ENCODE measurements at places on chromosomes 2 and 18.

DNA sequence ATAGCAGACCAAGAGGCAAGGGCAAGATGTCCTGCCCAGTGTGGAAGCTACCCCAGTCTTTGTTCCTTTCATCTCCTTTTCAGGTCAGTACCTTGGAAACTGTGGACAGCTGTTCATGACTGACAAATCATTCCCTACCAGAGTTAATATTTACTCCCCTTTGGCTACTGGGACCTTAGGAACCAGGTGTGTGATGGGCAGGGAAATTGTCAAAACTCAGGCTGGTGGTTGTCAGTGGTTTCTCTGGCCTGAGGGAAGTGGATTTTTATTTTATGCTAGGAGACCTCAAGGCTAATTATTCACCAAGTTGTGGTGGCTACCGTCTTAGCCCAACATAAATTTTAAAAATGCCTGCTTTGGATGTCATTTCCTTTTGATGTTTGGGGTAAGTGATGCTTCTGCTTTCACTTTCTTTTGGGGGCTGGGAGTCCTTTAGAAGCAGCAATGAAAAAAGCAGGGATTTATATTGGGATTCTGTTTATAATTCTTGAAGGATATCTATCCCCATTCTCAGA, 119.3 kb downstream of the SETBP1 start:
- DNase-seq = no peak

DNA sequence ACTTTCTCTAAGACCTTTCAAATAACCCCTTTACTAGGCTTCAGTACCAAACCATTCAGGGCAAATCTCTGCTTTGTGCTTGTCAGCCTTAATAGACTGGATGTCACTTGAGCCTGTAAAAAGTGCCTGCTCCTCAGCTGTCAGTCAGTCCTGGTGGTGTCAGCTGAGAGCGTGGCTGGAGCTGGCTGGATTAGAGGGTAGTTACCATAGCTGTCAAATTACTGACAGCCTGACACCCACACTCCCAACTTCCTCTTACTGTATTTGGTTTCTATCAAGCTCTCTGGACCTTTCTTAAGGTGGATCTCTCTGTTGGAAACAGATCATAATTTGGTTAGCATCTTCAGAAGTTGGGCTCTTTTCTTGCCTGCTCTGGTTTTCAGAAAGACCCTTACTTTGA, 371.4 kb upstream of the ATP5MC3 start:
- no peak for DNase-seq

DNA sequence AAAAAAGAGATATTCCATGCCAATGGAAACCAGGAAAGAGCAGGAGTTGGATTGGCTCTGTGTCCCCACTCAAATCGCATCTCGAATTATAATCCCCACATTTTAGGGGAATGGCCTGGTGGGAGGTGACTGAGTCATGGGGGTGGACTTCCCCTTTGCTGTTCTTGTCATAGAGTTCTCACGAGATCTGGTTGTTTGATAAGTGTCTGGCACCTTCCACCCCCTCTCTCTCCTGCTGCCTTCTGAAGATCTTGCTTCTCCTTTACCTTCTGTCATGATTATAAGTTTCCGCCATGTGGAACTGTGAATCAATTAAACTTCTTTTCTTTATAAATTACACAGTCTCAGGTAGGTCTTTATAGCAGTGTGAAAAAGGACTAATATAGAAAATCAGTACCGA, 355.6 kb downstream of the NBAS start:
- no peak for DNase-seq

- DNase-seq = no peak
Observed at GRCh38 chr18:9716780-9717563, 8.9 kb downstream of the RAB31 start.

DNA sequence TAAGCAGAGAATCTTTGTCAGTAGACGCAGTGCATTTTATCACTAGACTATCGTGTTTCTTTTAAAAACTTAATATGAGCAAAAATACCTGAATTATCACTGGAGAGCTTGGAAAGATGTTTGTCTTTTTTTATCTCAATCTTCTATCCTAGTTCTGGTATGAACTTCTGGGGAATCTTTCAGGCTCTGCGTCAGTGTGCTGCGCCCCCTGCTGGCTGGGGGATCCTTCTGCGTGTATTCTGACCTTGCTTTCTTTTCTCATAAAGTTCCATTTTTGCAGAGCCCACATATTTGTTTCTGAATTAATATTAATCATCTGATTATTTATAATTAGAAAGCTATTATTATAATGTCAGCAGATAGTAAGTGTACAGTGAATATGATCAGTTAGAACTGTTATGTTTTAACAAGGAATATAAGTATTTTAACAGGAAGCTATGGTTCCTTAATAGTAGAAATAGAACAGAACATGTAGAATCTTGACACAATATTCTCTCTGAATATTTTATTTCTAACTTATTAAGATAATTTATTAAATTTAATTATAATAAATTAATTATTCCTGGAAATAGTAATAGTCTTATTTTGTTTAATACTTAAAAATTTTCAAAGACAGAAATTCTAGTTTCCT, 945.0 kb upstream of the CRIM1 start:
- DNase-seq = no peak

DNA sequence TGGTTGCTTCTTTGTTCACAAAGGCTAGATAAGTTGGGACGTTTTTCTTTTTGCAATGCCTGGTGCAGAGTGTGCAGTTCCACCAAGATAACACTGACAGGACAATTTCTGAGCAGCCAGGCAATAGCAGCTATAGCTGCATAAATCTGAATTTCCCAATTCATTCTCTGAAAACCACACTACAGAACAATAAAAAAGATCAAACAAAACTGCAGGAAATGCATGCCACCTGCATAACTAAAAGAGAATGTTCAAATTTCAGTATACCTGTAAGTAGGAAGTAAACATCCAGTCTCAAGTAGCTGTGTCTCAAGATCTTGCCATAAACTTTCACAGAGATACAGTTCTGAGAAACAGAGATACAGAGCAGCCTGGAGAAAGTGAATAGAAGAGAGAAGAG, 5.3 kb upstream of the KCTD18 start:
- DNase-seq = no peak

DNA sequence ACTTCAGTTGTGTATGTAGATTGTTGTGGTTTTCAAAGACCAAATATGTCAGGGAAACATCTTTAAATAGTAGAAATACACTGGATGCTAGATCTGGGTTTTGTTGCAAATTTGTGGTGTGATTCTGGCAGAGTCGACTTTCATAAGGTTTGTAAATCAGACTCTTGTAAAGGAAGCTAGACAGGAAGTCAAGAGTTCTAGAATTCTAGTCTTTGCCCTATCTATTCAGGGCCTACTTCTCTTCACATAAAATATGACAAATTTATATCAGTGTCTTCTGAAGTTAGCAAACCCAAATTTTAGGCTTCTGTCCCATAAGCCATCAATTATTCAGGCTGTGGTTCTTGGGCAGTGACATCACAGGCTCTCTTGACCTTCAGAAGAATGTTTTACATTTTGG, 1579.2 kb upstream of the PIK3C3 start:
- no peak for DNase-seq

DNA sequence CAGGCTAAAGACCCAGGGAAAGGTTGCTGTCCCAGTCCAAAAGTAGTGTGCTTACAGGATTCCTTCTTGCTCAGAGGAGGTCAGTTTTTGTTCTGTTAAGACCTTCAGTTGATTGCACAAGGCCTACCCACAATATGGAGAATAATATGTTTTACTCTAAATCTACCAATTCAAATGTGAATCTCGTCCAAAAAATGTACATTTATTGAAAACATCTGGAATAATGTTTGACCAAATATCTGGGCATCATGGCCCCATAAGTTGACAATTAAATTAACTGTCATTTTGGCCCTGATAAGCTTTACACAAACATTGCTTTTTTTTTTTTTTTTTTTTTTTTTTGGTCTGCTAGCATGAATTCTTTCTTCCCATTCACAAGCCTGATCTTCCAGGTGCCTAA, 109.8 kb downstream of the CCDC178 start:
- DNase-seq = no peak

- DNase-seq = no peak
Observed at GRCh38 chr2:95023222-95023597, 2.3 kb upstream of the MAL start.

DNA sequence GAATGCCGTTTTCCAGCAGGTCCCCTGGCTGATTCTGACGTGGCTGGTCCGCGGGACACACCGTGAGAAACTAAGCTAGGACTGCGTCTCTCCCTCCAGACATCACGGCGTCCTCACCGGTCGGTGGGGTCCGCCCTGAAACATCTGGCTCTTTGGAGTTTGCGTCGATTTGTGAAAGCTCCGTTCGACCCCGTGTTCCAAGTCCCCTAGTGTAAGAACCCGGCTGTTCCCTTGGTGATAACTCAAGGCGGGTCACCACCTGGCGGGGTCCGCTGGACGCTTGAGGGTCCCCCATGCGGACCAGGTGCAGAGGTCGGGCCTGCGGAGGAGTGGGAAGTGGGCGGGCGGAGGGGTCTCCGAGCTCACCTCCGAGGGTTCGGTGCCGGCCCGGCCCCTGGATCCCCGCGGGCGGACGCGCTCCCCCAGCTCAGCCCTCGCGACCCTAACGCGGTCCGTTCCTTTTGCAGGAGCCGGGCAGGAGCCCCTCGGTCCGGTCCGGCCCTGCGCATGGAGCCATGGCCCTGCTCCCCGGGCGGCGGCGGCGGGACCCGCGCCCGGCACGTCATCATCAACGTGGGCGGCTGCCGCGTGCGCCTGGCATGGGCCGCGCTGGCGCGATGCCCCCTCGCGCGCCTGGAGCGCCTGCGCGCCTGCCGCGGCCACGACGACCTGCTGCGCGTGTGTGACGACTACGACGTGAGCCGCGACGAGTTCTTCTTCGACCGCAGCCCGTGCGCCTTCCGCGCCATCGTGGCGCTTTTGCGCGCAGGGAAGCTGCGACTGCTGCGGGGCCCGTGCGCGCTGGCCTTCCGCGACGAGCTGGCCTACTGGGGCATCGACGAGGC, 65.6 kb downstream of the KCNG2 start:
- DNase-seq = no peak

- DNase-seq = no peak
Observed at GRCh38 chr2:237763812-237764211, 34.8 kb upstream of the RBM44 start.

DNA sequence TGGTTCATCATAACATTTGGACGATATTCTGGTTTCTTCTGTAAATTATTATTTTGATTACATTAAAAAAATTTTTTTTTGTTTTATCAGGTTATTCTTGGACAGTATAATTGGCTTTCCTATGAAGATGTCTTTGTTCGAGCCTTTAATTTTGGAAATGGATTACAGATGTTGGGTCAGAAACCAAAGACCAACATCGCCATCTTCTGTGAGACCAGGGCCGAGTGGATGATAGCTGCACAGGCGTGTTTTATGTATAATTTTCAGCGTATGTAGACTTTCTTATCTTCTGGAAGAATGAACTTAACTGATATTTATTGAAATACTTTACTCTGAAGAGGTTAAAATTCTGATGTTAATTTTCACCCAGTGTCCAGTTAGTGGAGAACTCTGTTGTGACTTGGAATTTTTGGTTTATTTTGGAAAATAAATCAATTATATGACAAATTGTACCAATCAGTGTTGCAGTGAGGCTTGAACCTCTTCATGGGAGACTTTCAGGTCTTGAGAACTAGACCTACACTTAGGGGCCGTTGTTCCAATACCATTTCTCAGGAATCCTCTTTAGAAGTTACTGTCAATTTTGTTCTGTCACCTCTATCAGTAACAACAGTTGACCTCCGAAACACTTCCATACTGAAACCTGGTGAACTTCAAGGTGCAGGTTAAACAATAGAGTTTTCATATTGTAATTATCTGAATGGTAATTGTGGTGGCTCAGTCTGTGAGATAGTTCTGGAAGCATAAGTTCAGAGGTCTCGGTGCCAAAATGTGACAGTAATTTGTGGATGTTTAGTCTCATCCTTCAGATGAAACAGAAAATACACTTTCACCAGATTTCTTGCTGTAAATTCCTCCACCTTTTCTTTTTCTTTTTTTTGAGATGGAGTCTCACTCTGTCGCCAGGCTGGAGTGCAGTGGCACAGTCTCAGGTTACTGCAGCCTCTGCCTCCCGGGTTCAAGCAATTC, 55.7 kb downstream of the ACSL3 start:
- DNase-seq = no peak

GRCh38 chr18:25764777-25765176, 325.6 kb downstream of the SS18 start:
- DNase-seq = no peak

DNA sequence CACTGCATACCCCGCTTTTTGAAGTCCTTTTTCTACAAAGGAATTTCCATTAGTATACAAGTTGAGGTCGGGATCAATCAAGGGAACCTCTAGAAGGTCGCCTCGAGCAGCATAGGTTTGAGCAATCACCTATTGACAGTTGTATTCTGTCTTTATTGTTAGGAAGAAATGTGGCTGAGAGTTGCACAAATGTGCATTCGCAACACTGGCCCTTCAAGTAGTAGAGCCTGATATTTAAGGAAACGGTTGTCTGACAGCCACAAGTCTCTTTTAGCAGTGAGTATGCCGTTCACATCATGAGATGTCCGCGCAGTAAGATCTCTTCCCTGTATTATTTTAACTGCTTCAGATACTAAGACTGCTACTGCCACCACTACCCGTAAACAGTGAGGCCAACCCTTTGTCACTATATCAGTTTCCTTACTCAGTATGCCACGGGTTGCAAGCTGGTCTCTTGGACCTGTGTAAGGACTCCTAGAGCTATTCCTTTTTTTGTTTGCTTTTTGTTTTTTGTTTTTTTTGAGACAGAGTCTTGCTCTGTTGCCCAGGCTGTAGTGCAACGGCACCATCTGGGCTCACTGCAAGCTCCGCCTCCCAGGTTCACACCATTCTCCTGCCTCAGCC, 10.0 kb upstream of the STARD7 start:
- no peak for DNase-seq

DNA sequence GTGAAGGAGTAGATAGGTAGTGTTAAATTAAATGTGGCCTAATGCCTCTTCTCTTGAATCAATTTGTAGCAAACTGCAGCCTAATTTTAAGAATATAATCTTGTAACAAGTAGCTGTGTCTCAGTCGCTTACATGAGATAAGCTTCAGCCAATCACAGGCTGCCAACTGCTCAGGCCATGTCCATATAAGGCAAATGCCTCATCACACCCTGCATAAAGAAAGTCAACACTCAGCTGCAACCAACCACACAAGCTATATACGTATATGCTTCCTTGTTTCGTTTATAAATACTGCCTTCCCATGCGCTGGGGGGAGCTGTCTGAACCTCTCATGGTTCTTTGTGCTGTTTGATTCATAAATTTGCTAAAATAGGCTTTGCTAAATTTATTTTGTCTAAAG, 476.3 kb downstream of the TRIB2 start:
- no peak for DNase-seq

GRCh38 chr2:186339716-186340115, 146.3 kb upstream of the ZC3H15 start:
- no peak for DNase-seq

DNA sequence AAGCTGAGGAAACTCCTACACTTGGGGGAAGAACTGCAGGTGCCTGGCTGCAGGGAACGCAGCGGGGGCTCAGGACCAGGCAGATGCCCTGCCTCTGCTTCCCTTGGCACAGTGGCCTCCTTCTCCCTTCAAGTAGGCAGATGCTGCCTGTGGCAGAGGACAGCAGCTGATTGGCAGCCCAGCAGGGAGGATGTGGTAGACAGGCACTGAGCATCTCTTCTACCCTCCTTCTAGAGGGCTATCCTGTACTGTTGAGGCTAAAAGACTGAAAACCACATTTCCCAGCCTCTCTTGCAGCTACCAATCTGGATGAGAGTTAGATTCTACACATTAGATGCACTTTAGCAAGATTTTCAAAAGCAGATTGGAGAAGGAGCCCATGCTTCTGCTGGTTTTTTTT, 105.7 kb downstream of the MSH2 start:
- no peak for DNase-seq

All from activated B cell treated with CpG ODN at 0.5 μM for 24 hours (primary cell).